ENCODE measurements at places on chromosomes 16 and 17. TPM values are rescaled to one million over a fixed set of nuclear protein-coding genes. Genes with fewer than 3 reads are reported as not detected.

GRCh38 chr16:70494202-70494770 lies 29.1 kb downstream of the COG4 start:
- DNase-seq: no peak

- no peak for DNase-seq
These were observed 21.7 kb downstream of the PRMT7 start for GRCh38 chr16:68332411-68333121.

- DNase-seq: no peak
These were observed 54.1 kb upstream of the BCAR1 start for GRCh38 chr16:75305364-75306098.

GRCh38 chr17:59669411-59669810 lies 37.8 kb downstream of the PTRH2 start:
- DNase-seq: no peak

Gene DHRS7C
- not detected for total RNA-seq

Gene CCL13
- not detected for total RNA-seq

Gene P2RX1
- total RNA-seq: 0.22 TPM

Gene CCL1
- not detected for total RNA-seq

Gene MLYCD
- 7.4 TPM for total RNA-seq
